ENCODE measurements at places on chromosomes 1 and 21.

DNA sequence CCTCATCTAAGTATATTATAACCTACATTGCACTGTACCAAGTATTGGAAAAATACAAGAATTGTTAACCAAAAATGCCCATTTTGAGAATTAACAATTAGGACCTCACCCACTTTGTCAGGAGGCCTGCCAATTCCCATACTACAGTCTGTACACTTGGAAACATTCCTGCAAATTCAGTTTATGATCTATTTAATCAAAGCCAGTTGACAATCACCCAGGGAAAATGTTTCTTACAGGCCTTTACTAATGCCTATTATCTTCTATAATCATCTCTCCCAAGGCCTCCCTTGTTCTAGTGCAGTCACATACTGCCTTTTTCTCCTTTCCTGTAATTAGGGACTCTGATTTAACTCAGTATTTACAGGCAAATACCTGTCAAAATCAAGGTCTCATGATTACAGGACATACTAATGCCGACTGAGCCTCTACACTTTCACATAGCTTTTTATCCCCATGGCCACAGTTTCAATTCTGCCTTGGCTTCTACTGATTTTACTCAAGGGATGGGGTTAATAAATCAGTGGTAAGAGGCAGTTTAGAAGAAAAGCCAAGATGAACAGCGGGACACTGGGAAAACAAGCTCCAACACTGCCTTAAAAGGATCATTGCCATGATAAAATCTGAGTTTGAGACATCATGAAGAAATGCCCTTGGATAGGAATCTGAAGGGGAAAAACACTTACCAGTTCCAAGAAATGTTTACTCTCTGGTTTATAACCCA, 338.7 kb downstream of the VAV3 start:
- DNase-seq = no peak

GRCh38 chr1:183032122-183032921, 9.1 kb downstream of the LAMC1 start:
- no peak for DNase-seq

GRCh38 chr1:95561346-95561745, 327.3 kb downstream of the RWDD3 start:
- no peak for DNase-seq

DNA sequence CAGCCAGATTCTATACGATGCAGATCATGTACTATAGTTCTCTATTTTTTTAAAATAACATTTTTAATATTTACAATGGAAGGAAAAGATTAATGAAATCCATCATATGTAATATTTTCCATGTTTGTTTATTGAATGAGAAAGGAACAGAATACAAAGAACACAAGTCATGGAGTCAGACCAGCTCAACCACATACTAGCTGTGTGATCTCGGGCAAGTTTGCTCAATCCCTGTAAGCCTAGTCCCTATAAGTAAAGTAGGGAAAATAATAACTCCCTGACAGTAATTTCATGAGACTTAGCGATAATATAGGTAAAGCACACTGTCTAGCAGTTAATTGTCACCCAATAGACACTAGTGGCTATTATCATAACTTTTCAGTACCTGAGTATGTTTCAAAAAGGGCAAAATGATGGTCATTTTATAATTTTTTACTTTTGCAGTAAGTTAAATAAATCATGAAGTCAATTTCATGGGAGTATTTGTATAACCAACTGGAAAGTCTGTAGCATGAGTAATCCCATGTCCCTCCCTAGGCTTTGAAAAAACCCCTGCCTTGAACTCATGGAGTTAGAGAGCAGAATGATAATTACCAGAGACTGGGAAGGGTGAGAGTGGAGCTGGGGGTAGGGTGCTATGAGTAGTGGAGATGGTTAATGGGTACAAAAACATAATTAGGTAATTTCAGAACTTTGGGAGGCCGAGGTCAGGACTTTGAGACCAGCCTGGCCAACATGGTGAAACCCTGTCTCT, 37.0 kb upstream of the EPS15 start:
- DNase-seq = no peak

DNA sequence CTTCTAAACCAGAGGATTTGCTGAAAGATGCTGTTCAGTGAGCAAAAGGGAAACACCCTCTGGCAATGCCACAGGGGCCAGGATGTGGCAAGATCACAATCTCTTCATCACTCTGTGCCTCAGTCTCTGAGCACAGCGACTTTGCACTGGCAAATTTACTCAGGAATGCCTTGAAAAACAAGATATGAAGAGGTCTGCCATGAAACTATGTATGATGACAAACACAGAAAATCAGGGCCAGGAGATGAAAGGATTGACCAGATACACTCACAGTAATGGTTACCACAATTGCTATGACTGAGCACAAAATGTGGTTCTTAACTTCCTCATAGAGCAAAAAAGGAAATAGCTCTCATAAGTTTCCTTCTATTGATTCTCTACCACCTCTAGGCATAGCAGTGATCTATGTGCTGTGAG, 5.8 kb downstream of the TTC13 start:
- DNase-seq = no peak

DNA sequence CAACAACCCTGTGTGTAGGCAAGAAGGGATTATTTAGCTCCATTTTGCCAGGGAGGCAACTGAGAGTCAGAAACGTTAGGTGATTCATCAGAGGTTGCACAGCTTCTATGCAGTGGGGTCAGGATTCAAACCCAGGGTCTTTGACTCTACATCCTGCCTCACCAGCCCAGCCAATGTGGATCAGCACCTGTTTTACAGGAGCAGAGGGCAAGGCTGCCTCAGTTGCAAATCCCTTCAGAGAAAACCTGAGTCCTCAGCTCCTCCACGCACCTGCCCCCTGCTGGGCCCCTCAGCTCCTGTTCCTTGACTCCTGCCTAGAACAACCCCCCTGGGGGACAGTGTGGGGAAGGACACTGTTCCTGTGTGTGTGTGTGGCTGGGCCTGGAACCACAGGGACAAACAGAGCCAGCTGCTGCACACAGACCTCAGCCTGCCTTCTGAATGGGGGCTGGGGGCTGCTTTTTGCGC, 61.6 kb downstream of the LRRN2 start:
- no peak for DNase-seq

- DNase-seq = no peak
Measured at GRCh38 chr1:232305050-232305449, 324.9 kb downstream of the SIPA1L2 start.

- no peak for DNase-seq
Measured at GRCh38 chr1:110258734-110259133, 48.6 kb downstream of the KCNC4 start.

- no peak for DNase-seq
Measured at GRCh38 chr1:44292651-44293050, 62.4 kb downstream of the ERI3 start.

DNA sequence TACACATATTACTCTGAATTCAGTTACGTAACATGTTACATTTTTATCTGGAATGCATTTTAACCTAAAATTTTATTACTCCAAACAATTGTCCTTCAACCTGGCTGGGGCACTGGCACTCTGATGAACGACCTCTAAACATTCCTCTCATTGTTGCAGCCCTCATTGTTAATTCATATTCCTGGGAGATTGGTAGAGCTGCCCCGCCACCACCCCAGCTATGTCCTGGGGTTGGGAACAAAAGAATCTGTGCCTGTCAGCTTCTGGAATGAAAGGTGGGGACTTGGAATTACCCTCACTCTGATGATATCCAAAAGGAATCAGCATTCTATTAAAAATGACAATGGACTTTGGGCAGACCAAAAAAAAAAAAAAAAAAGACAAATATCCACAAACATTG, 38.0 kb upstream of the DESI2 start:
- no peak for DNase-seq

GRCh38 chr1:248471154-248471553, 2.0 kb upstream of the OR2T3 start:
- DNase-seq = no peak

- DNase-seq = no peak
Measured at GRCh38 chr1:38020396-38020795, 7.9 kb downstream of the UTP11 start.

- no peak for DNase-seq
Measured at GRCh38 chr1:219724440-219724839, 111.5 kb upstream of the ZC3H11B start.

- DNase-seq = no peak
Measured at GRCh38 chr1:221829327-221830015, 87.6 kb upstream of the DUSP10 start.

- no peak for DNase-seq
Measured at GRCh38 chr1:74468982-74469603, 43.3 kb downstream of the LRRC53 start.

- DNase-seq = peak; percentile 52
Measured at GRCh38 chr1:40877698-40878097, 15.5 kb upstream of the CITED4 start.

- DNase-seq = no peak
Measured at GRCh38 chr1:175947771-175948170, 204.4 kb upstream of the TNR start.

DNA sequence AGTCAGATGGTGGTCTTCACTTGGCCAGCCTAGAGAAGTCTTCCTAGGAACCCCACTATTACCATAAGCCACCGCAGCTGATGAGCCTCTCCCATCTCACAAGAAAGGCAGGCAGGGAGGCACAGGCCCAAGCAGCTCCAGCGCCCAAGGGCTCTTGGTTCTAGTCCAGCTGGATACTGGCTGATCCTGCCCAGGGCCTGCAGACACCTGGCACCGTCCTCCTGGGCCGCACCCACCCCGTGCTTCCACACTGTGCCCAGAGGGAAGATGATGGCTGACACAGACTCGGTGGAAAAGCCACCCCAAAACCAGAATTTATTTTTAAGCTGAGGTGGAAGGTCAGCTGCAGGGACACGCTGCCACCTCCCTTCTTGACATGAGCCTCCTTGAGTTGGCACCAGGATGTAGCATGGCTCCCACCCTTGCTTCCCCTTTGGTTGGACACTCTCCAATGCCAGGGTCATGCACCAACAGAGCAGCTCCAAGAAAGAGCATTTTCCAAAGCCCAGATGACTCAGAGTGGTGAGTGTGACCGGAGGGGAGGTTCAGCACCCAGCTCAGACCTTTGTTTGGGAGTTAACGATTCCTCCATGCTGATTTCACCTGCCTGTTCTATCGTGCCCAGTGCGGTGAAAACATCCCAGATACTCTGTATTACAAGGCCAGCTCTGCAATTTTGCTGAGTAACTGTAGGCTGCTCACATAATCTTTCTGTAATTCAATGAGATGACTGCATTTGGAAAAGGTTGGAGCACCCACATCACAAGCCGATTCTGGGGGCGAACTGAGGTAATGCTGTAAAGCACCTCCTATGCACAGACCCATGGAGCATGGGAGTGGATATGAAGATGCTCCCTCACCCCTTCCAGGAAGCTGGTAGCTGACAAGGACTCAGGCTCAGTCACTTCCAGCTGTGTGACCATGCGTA, 63.1 kb upstream of the SLC2A1 start:
- DNase-seq = no peak

DNA sequence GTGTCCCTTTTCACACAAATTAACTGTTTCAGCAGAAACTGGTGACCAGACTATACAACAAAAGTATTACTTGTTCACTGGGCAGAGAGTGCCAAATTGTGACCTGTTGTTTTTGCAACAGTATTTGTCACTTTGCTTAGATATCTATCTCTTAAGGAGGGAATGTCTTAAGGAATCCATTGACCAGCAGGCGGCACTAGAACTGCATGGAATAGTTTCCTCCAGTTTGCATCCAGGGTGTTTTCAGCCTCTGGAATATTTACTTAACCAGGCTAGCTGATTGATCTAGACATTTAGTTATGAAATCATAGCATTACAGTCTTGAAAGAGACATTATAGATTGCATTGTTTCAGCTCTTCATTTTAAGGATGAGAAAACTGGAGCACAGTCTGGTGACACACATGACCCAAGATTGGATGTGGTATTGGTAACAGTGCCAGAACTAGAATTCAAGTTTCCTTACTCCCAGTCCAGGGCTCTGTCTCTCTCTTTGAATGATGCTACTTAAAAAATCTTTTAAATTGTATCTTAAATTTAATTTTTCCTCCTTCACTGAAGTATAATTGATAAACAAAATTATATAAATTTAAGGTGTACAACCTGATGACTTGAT, 16.9 kb downstream of the RPTN start:
- DNase-seq = peak; percentile 20

DNA sequence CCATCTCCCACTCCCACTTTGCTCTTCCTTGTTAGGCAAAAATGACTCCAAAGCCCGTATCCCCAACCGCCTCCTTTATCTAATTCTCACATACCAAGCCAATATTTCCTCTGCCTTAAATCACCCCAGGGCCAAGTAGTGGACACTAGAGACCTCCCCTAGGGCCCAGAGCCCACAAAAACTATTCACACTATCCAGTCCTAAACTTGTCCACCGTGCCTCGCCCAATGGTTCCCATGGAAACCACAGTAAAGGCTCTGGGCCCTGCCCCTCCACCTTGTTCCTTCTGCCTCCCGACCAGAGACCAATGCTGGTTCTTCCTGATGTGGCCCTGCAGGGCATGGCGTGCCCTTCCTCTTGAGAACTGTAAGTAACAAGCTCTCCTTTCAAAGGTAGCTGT, 11.8 kb downstream of the CFAP107 start:
- DNase-seq = no peak

- DNase-seq = no peak
Measured at GRCh38 chr1:221812088-221812752, 70.3 kb upstream of the DUSP10 start.

DNA sequence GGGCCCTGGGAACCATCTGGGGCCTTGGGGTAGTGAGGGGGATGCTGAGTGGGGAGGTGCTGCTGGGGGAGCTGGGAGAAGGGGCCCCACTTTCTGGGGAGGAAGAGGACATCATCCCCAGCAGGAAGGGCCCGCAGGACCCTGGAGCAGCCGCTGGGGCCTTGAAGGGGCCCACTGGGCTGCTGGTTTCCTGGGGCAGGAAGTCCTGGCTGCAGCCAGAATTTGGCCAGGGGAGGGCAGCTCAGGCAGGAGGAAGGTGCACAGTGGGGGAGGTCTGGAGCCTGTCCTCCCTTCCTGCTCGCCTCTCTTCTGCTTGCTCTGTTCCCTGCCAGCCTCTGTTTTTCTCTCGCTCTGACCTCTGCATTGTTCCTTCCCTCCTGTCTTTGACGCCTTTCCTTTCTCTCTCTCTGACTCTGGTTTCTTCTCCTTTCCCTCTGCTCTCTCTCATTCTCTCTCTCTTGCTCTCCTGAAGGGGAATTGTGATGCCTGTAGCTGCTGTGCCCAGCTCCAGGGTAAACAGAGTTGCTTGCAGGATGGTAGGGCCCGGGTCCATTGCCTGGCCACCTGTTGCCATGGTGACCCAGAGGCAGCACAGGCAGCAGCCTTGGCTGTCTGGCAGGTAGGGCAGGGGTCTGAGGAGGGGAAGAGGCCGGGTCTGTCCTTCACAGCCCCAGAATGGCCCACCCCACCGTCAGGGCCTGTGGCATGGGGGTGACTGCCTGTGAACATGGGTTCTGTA, 23.9 kb downstream of the ACOT11 start:
- DNase-seq = no peak
